ENCODE measurements at places on chromosomes 1 and 21. TPM values are rescaled to one million over a fixed set of nuclear protein-coding genes. Genes with fewer than 3 reads are reported as not detected.
A peak's percentile ranks its signal among the peaks of the same experiment; 100 is the strongest.

GRCh38 chr1:191901651-191902050, 256.6 kb upstream of the RGS18 start:
- no peak for DNase-seq

- DNase-seq = no peak
Measured at GRCh38 chr1:204507317-204508105, 8.7 kb upstream of the MDM4 start.

- DNase-seq = no peak
Measured at GRCh38 chr1:92623187-92623778, 136.6 kb upstream of the GFI1 start.

DNA sequence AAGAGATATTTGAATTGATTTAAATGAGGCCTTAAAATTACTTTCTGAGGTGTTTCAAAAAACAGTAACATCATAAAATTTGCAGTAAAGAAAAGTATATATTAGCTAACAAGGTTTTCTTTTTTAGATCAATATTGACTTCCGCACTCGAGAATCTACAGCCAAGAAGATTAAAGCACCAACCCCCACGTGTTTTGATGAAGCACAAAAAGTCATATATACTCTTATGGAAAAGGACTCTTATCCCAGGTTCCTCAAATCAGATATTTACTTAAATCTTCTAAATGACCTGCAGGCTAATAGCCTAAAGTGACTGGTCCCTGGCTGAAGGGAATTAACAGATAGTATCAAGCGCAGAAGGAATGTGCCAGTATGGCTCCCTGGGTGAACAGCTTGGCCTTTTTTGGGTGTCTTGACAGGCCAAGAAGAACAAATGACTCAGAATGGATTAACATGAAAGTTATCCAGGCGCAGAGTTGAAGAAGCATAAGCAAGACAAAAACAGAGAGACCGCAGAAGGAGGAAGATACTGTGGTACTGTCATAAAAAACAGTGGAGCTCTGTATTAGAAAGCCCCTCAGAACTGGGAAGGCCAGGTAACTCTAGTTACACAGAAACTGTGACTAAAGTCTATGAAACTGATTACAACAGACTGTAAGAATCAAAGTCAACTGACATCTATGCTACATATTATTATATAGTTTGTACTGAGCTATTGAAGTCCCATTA, 3.6 kb downstream of the RGS1 start:
- DNase-seq = no peak

- no peak for DNase-seq
Measured at GRCh38 chr1:10050611-10051010, 17.9 kb downstream of the UBE4B start.

- DNase-seq = no peak
Measured at GRCh38 chr1:2383576-2383975, 7.8 kb downstream of the MORN1 start.

GRCh38 chr1:1069056-1069710, 4.9 kb downstream of the RNF223 start:
- DNase-seq = peak; percentile 40

DNA sequence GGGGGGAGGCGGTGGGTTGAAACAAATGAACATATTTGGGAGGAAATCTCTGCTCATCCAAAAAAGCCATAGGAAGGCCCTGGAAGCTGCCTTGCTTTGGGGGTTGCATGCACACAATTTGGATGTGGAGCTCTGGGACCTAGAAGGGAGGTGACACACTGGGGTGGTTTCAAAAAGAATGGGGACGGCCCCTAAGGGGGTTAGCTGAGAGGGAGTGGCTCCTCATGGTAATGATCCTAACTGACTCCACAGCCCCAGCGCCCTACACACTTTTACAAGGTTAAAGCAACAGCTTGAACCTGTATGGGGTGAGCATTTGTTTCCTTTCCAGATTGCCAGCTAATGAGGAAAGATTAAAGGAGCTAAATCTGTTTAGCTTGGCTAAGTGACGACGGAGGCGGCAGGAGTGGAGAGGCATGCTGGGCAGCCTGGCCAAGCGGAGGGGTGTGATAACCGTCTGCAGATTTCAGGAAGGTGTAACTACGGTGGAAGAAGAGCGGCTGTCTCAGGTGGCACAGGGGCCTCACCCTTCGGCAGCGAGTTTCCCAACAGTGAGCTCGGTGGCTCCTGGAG, 107.3 kb downstream of the RNF220 start:
- no peak for DNase-seq

DNA sequence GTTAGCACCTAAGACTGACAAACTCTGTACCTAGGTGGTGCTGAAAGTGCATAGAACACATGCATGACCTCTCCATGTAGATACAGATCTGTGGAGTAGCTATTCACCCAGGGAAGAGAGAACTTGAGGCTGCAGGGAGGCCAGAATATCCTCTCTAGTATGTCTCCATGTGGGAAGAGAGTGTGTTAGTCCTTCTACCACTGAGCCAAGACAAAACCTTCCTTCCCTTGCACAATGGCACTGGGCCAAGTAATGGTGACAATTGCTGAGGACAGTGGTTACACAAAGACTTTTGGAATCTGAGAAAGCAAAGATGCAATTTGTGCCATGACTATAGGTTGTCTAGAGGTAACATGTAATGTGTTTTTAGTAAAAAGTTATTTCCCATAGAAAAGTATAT, 52.3 kb downstream of the C1orf198 start:
- no peak for DNase-seq

- DNase-seq = no peak
Measured at GRCh38 chr1:8681911-8682310, 135.5 kb downstream of the RERE start.

DNA sequence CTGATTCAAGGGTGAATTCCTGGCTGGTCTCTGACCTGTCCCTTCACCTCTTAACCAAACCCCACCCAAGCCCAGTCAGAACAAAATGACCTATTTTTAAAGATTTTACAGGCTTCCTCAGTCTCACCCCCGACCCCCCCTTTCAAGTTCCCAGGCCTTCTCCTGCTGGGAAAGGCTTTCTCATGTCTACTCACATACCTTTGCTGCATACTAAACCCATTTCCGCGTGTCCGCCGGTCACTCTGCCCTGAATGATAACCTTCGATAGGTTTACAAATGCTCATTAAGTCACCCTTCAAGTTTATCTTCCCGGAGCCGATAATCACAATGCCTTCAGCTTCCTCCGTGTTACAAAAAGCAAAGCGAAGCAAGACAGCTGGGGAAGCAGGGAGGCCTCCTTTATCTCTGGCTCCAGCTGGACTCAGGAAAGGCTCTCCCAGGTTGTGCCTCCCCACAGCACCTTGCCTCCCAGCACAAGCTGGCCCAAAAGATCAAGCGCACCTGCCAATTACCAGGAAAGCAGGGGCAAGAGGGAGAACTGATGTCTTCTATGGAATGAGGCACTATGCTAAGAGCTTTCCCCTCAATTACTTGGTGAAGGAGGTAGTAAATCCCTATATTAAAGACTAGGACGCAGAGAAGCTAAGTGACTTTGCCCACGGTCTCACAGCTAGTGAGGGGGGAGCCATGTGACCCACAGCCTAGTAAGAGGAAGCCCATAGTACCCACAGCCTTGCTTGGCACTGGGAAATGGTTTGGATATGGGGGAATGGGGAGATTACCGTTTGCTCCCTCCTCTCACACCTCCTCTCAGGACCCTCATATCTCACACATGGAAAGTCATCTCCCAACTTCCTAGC, 15.9 kb downstream of the SMIM12 start:
- no peak for DNase-seq

GRCh38 chr1:184820218-184820750, 65.6 kb upstream of the EDEM3 start:
- DNase-seq = no peak

- no peak for DNase-seq
Measured at GRCh38 chr1:35120458-35121133, 41.4 kb downstream of the ZMYM1 start.

- no peak for DNase-seq
Measured at GRCh38 chr21:43341378-43342161, 85.4 kb downstream of the SIK1 start.

DNA sequence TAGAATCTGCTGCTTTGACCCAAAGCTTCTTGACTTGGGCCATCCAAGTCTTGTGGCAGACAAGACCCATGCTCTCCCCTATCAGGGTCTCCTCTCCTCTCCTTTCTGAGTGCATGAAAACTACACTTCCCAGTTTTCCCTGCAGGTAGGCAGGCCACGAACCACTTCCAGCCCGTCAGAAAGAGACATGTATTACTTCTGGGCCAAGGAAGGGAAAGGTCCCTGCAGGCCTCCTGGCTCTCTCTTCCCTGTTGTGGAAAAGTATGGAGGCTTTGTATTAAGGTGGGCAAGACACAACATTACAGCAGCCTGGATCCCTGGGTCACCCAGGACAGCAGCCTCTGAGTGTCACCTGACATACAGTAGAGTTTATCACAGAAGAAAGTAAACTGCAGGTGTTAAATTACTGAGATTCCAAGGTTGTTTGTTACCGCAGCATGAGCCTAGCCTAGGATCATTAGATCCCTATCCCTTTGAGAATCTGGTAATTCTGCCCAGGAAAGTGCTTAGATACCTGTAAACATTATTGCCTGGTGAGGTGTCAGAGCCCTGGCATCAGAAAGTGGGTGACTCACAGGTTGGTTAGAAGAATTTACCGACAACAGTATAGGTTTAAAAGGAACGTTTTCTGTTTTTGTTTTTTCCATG, 717.3 kb downstream of the MATN1 start:
- DNase-seq = no peak

DNA sequence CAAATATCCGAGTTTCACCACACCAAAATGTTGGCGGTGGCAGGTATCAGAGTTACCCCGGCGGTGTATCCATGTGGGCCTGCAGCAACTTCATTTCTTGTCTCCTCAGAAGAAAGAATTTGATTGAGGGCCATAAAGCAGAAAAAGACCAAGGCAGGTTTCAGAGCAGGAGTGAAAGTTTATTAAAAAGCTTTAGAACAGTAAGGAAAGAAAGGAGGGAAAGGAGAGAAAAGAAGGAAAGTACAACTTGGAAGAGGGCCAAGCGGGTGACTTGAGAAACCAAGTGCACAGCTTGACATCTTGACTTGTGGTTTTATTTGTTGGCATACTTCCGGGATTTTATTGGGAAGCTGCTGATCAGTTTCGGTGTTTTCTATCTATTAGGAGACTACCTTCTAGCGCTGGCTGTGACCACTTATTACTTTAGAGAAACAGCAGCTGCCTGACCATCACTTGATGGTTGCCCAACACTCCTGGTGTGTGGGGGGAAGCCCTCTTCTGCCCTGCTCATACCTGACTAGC, 75.5 kb upstream of the RAB3GAP2 start:
- DNase-seq = no peak

- no peak for DNase-seq
Measured at GRCh38 chr1:208880433-208881100, 636.4 kb upstream of the PLXNA2 start.

DNA sequence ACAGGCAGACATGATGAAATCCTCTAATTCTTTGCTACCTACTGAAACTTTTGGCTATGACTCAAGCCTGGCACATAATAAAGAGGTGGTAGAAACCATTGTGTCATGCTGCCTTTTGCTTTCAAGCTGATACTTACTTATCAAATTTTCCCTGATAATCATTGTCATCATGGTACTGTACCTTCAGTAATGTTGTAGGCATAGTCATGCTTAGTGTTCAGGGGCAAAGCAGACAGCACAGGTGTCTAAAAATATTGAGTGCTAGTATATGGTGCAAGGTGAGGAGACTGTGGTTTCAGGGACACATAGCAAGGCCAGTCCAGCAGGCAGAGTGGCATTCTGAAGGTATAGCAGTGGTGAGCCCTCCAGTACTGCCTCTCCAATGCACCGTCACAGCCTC, 226.9 kb upstream of the DEPDC1 start:
- DNase-seq = no peak

DNA sequence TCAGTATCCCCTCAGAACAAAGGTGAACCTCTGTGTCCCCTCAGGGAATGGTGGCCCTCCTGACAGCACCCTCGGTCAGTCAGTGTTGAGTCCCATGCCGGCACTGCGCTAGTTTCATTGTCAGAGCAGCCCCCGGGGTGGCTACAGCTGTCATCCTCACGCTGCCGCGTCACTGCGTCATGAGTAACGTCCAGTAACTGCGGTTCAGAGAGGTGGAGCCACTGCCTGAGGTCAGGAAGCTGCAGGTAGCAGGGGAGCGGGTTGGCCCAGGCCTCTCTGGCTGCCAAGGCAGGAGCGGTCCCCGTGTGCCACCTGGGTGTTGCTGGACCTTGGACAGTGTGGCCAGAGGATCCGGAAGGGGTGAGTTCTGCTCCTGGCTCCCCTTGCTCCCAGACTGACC, 20.2 kb upstream of the WNT4 start:
- no peak for DNase-seq

GRCh38 chr1:159970932-159971342, 16.9 kb upstream of the SLAMF9 start:
- no peak for DNase-seq

- no peak for DNase-seq
Measured at GRCh38 chr21:38721958-38722357, 83.8 kb upstream of the ETS2 start.

SPATA46 gene
- total RNA-seq = not detected

KRTAP19-3 gene
- total RNA-seq = not detected

LCE3E gene
- not detected for total RNA-seq

CBR1 gene
- 68.0 TPM for total RNA-seq

TYW3 gene
- total RNA-seq = 31.8 TPM

SIPA1L2 gene
- total RNA-seq = 0.05 TPM

PLD5 gene
- total RNA-seq = not detected

MEF2D gene
- total RNA-seq = 47.3 TPM

MAN1C1 gene
- 0.19 TPM for total RNA-seq

ARHGEF16 gene
- total RNA-seq = not detected

LRRN2 gene
- total RNA-seq = not detected

PTPRC gene
- 157 TPM for total RNA-seq

S100A7 gene
- not detected for total RNA-seq

NBPF8 gene
- total RNA-seq = 5.0 TPM

SPAG17 gene
- not detected for total RNA-seq

Data from GM12878 (cell line).